ENCODE measurements at places on chromosomes 7 and 10.

DNA sequence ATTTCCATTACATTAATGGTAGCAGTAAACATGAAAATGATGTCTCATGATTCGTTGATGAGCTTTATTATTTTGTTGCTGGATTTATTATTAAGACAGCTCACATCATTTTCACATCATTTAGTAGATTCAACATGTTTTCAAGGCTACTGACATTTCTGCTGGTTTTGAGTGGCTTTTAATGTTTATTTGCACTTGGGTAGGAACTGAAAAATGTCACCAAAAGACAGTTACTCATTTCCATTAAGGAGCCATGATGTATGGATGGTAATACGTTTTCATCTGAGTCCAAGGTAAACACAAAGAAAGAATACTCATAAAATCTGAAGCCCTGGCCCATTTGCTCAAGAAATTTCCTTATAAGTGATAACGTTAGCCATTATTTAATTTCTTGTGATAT, 14.8 kb downstream of the PDK4 start:
- H3K27ac ChIP-seq, result no peak overlapping the region
- H3K4me3 ChIP-seq, result no peak overlapping the region
- DNase-seq, result no peak
- no peaks in the 10 kb centered on the region for H3K36me3 ChIP-seq
- peaks cover 3% of the 10 kb centered on the region for H3K4me1 ChIP-seq

GRCh38 chr10:23412223-23412622, 26.7 kb upstream of the OTUD1 start:
- peak; percentile 81 for DNase-seq
- no peaks in the 10 kb centered on the region for H3K4me1 ChIP-seq
- no peak overlapping the region for H3K27ac ChIP-seq
- H3K4me3 ChIP-seq, result no peak overlapping the region
- no peaks in the 10 kb centered on the region for H3K36me3 ChIP-seq

DNA sequence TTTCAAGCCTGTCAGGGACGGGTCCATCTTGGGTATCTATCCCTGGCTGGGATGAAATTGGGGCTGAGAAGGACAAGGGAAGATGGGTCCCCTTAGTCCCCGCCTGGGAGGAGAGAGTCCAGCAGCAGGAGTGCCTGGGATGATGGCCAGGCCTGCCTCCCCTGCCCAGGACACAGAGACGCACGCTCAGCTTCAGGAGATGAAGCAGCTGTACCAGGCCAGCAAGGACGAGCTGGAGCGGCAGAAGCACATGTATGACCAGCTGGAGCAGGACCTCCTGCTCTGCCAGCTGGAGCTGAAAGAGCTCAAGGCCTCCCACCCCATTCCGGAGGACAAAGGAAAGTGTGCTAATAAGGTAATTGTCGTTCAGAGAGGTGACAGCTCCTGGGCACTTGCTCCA, 15.4 kb downstream of the CCDC136 start:
- no peak overlapping the region for H3K4me3 ChIP-seq
- peaks cover 5% of the 10 kb centered on the region for H3K4me1 ChIP-seq
- no peaks in the 10 kb centered on the region for H3K27me3 ChIP-seq
- DNase-seq, result no peak
- peaks cover 8% of the 10 kb centered on the region for H3K36me3 ChIP-seq
- no peak overlapping the region for H3K27ac ChIP-seq

DNA sequence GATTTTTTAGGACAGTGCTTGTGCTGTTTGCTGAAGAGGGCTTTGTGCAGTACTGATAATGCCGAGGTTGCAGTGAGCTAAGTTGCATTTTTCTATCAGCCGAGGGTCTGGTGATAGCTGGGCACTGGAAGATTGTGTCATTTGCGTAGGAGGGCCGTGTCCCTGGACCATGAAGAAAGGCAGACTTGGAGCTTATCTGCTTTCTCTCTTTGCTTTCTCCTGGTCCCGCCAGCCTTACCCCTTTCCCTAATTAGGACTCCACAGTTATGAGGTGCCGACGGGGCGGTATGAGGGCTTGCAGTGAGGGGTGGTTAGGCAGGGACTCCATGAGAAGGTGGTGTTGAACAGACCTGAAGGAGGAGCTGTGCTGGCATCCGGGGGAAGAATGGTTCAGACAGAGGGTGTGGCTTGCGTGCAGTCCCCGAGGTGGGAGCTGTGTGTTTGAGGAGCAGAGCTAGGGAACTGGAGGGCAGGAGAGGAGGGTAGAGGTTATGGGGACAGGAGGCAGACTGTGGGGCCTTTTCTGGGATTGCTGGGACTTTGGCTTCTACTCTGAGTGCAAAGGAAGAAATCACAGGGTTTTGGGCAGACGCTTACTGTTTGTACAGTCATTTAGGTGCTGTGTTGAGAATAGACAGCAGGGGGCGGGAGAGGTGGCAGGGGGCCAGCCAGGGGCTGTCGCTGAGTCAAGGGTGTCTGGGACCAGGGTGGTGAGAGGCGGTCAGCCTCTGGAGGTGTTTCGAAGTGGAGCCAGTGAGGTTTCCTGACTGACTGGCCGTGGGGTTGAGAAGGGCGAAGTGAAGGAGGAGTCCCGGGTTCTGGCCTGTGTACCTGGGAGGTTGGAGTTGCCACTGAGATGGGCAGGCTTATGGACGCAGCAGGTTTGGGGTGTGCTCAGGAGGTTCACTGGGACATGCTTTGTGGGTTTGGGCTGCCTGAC, 43.4 kb downstream of the PRF1 start:
- no peak overlapping the region for H3K4me3 ChIP-seq
- H3K27me3 ChIP-seq, result peaks cover 7% of the 10 kb centered on the region
- peak; percentile 38 for DNase-seq
- no peak overlapping the region for H3K27ac ChIP-seq
- H3K4me1 ChIP-seq, result peaks cover 18% of the 10 kb centered on the region

DNA sequence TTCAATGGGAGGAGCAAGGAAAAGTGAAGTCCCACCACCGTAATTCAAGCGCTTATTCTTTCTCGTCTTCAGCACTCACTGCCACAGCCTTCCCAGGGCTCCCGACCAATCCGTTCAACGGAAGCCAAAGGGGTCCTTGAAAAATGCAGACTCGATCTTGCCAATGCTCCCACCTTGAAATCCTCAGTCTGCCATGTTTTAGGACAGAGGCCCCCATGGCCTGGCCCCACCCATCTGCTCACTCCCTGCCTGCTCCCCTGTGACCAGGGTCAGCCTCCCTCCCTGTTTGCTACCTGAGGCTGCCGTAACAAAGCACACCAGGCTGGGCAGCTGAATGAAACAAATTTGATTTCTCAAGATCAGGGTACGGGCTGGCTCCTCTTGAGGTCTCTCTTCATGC, 3.0 kb upstream of the DNAAF5 start:
- DNase-seq, result no peak
- H3K27me3 ChIP-seq, result no peaks in the 10 kb centered on the region
- peaks cover 14% of the 10 kb centered on the region for H3K4me1 ChIP-seq
- H3K36me3 ChIP-seq, result peaks cover 3% of the 10 kb centered on the region

DNA sequence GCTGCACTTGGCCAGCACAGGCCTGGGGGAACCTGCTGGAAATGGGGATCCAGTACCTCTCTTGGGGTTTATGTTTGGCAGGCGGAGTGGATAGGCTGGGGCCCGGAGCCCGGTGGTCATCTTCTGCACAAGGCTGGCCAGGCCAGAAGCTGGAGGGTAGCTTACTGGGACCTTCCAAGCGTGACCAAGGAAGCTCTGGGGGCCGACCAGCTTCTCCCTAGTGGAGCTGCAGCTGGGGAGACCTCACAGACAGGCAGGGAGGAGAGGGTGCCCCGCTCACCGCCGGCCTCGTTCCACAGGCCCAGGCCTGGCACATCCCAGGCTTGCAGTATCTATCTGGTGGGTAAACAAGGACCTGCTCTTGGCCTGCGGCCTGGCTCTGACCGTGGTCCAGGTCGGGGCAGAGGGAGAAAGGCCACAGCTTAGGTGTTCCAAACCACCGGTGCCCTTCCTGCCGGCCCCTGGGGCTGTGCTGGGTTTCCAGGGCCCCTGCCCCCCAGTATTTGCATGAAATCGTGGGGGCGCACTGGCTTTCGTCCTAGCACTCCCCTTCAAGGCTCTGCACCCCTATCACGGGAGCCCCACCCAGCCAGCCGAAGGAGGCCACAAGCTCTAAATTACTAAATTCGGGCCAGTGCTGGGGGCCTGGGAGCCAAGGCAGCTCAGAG, 1.5 kb upstream of the ELFN1 start:
- H3K4me1 ChIP-seq, result peaks cover 63% of the 10 kb centered on the region
- no peak overlapping the region for H3K27ac ChIP-seq
- H3K27me3 ChIP-seq, result peaks cover 66% of the 10 kb centered on the region
- H3K4me3 ChIP-seq, result no peak overlapping the region

DNA sequence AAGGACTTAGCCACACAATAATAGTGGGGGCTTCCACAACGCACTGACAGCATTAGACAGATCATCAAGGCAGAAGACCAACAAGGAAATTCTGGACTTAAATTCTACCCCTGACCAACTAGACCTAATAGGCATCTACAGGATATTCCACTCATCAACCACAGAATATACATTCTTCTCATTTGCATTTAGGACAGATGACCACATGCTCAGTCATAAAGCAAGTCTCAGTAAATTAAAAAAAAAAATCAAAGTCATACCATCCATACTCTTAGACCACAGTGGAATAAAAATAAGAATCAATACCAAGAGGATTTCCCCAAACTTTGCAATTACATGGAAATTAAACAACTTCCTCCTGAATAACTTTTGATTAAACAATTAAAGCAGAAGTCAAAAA, 155.9 kb downstream of the CDK14 start:
- peaks cover 4% of the 10 kb centered on the region for H3K36me3 ChIP-seq
- no peak overlapping the region for H3K27ac ChIP-seq
- DNase-seq, result no peak
- no peak overlapping the region for H3K4me3 ChIP-seq

- peak overlapping the region; percentile 95 for H3K27ac ChIP-seq
- no peak overlapping the region for H3K4me3 ChIP-seq
- peaks cover 5% of the 10 kb centered on the region for H3K36me3 ChIP-seq
- H3K4me1 ChIP-seq, result peaks cover 17% of the 10 kb centered on the region
- H3K27me3 ChIP-seq, result no peaks in the 10 kb centered on the region
Observed at GRCh38 chr7:130387628-130388403, 7.5 kb downstream of the CPA1 start.

DNA sequence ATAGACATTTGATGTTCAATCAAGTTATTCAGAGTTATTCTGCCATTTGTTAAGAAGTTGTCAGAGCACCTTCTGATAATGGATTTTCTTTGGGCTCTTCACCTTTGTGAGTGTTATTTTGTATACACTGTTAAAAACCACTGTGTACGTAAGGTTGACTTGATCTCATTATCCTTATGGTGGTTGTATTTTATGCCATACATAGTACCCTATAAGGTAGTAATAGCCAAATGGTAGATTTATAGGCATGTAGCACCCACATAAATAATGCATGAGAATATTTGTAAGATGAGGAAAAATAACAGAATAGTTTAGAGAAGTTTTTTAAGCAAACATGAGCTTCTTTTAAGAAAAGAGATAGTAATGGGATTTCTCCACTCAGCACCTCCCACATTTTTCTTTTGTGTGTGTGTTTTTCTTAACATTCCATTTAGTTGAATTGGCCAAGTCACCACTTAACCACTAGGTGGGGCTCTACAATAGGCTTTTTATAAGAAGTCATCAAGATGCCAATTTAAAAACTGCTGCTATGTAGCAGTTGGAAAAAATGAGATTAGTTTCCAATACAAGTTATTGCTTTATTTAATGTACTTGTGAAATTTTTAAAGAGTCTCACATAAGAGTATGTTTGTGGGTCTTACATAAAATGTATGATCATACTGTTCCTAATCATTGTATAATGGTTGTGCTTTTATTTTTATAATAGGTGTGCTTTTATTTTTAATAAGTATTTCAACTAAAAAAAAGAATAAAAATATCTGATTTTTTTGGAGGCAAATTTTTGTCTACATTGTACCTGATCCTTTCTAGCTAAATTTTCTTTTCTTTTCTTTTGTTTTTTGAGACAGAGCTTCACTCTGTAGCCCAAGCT, 41.1 kb upstream of the STMP1 start:
- H3K4me1 ChIP-seq, result no peaks in the 10 kb centered on the region
- DNase-seq, result peak; percentile 80
- peaks cover 9% of the 10 kb centered on the region for H3K36me3 ChIP-seq
- H3K4me3 ChIP-seq, result no peak overlapping the region

- peak; percentile 94 for DNase-seq
- no peaks in the 10 kb centered on the region for H3K36me3 ChIP-seq
- peak overlapping the region; percentile 77 for H3K27ac ChIP-seq
- peaks cover 10% of the 10 kb centered on the region for H3K4me1 ChIP-seq
- peak overlapping the region; percentile 28 for H3K4me3 ChIP-seq
Observed at GRCh38 chr7:36115448-36116321, 37.4 kb upstream of the EEPD1 start.

GRCh38 chr7:42107484-42108240, 129.3 kb downstream of the GLI3 start:
- no peak for DNase-seq
- H3K36me3 ChIP-seq, result no peaks in the 10 kb centered on the region
- H3K27me3 ChIP-seq, result no peaks in the 10 kb centered on the region
- H3K4me1 ChIP-seq, result peaks cover 7% of the 10 kb centered on the region
- no peak overlapping the region for H3K27ac ChIP-seq
- peak overlapping the region; percentile 36 for H3K4me3 ChIP-seq

DNA sequence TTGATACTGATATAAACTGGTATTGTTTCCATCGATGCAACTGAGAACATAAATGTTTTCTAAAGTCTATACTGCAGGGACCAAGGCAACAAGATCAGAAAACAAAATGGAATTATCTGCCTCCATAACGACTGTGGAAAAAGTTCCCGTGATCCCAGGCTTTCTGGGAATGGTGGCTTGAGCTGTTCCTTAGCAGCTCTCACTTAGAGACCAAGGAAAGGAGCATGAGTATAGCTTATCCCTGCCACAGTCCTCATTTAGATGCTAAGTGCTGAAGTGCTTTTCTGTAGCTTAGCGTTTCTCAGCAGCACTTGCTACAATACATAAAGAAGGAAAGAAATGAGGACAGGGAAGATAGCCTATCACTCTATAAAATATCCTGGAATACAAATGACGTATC, 5.5 kb downstream of the WNT8B start:
- H3K4me1 ChIP-seq, result no peaks in the 10 kb centered on the region
- no peak overlapping the region for H3K27ac ChIP-seq
- no peak overlapping the region for H3K4me3 ChIP-seq
- no peaks in the 10 kb centered on the region for H3K36me3 ChIP-seq

GRCh38 chr7:111677848-111678247, 115.6 kb upstream of the IMMP2L start:
- no peaks in the 10 kb centered on the region for H3K36me3 ChIP-seq
- H3K27me3 ChIP-seq, result no peaks in the 10 kb centered on the region
- no peak overlapping the region for H3K4me3 ChIP-seq
- H3K4me1 ChIP-seq, result no peaks in the 10 kb centered on the region
- DNase-seq, result no peak

GRCh38 chr7:75847707-75848106, 31.1 kb upstream of the RHBDD2 start:
- no peak overlapping the region for H3K27ac ChIP-seq
- no peaks in the 10 kb centered on the region for H3K36me3 ChIP-seq
- H3K4me3 ChIP-seq, result no peak overlapping the region

DNA sequence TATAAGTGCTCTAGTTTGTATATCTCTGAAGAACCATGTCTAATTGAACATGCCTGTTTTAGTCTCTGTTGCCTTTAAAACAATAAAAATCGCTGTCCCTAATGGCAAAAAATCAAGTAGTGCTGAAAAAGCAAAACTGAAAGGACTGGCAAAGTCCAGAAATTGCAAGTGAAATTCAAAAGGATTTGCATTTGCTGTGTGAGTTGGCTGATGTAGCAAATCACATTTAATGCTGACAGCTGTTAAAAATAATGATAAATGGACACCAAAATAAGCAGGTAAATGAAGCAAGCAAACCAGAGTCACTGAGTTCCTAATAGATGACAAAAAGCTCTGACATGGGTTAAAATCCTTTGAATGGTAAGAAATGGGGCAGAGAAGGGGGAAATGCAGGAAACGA, 874.1 kb downstream of the GRM8 start:
- H3K27ac ChIP-seq, result no peak overlapping the region
- no peak for DNase-seq
- H3K27me3 ChIP-seq, result no peaks in the 10 kb centered on the region
- no peaks in the 10 kb centered on the region for H3K36me3 ChIP-seq
- H3K4me1 ChIP-seq, result no peaks in the 10 kb centered on the region
